ENCODE measurements at places on chromosomes 16 and 17.

GRCh38 chr17:83181991-83182619 is 102.7 kb downstream of the METRNL start:
- no peak for DNase-seq

DNA sequence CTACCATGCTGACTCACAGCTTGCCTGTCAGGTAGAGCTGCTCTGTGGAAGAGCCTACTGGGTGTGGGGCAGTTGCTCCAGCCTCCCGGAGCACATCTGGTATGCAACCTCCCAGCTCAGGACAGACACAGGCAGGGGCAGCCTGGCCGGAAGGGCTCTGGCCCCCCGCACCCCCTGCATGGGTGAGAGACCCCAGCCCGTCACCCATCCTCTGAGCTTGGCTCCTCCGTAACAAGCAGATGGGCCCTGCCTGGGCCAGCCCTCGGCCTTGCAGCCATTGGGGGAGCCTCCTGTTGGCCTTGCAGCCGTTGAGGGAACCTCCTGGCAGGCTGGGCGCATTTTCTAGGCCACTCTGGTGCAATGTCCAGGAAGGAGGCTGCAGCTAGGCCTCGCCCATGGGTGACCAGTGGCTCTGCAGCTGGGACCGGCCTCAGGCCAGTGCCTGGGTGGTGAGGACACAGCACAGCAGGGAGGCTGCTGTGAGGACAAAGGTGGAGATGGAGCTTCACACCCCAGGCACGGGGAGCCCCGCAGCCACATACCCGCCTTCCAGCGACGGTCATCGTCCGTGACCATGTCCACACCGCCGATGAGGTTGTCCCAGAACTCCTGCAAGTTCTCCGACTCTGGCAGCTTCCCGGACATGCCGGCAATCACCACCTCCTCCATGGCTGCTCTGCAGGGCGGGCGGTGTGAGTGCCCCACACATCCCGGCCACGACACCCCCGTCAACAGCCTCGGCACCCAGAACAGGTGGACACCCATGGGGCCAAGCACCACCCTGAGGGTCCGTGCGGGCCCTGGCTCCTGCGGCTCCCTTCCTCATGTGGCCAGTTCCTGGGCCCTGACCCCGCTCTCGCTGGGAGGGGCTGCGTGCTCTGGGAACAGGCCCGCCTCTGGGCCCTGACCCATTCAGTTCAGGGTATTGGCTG is 2.0 kb downstream of the FASN start:
- no peak for DNase-seq

GRCh38 chr17:16927641-16928321 is 44.1 kb downstream of the TNFRSF13B start:
- DNase-seq: no peak

- peak; percentile 9 for DNase-seq
These were observed 118.5 kb upstream of the ZNF267 start for GRCh38 chr16:31754998-31755615.

DNA sequence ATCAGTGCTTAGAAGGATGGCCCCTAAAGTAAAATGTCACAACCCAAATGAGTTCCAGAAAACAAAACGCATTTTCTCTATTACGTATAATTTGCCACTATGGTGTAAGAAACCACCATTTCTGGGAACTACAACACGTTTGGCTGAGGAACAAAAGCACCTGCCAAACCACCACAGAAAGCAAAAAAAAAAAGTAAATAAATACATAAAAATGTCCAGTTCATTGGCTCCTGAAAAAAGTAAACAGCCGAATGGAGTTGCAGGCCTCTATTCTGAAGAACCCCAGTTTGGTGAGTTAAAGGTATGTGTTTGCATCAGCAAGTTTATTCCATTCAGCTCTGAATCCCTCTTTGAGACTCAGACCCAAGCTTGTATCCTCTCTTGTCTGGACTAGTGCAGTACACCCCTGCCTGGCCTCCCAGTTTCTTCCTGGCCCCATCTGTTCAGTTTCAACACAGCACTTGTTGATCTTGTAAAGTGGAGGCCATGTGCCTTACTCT is 36.9 kb downstream of the ERN1 start:
- no peak for DNase-seq

DNA sequence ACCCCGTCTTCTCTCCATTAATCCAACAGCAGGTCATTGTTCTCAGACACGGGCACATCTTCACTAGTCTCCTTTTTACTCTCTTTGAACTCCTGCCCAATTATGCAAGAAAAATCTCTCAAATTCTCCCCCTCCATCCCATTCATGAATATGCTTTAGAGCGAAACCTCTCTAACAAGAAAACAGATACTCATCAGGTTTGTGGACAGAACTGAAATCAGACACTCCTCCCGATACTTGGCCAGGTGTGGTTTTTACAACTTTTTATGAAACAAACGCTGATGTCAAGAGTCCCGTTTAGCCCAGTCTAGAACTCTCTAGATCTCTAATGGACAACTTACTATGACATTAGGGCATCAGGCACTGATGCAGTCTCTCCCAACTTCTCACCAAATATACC is 40.9 kb downstream of the PIK3R5 start:
- no peak for DNase-seq

GRCh38 chr17:36593656-36594316 is 2.1 kb downstream of the DHRS11 start:
- DNase-seq: peak; percentile 35

DNA sequence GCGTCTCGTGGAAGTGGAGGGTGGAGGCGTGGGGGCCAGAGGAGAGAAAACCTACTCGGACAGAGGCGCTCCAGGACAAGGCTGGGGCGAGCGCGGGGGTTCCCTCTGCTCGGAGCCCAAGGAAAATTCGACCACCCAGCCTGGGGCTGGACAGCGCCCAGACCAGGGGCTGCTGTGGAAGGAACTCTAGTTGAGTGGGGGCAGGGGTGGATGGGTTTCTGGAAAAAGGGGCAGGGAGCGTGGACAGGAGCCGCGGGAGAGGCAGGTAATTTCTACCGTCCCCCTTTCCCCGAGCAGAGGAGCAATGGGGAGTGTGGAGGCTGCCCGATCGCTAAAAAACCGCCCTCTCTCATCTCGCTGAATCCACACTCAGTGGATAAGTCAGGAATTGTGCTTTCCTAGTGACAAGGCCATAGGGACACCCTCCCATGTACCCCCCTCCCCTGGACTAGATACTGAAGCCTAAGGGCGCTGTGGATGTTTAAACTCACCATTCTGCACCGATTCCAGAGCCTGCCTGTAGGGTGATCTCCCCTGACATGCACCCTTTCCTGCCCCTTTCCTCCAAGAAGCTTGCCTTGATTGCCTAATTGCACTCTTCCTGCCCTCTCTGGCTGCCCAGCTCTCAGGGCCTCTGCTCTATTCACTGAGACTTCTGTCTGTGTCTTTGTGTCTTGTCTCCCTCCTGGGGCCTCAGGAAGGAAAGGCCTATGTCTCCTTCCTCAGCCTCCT is 90.7 kb upstream of the TMEM97 start:
- peak; percentile 50 for DNase-seq

DNA sequence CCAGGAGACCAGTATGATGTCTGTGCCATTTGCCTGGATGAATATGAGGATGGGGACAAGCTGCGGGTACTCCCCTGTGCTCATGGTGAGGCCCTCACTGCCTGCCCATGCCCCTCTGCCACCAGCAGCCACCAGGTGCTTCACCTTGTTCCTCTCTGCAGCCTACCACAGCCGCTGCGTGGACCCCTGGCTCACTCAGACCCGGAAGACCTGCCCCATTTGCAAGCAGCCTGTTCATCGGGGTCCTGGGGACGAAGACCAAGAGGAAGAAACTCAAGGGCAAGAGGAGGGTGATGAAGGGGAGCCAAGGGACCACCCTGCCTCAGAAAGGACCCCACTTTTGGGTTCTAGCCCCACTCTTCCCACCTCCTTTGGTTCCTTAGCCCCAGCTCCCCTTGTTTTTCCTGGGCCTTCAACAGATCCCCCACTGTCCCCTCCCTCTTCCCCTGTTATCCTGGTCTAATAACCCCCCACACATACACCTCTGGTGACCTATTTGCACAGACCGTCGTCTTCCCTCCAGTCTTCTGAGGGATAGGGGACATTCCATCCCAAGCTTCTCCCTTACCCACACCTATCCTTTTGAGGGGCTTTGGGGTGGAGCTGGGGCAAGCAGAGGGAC is 3.7 kb downstream of the PFN1 start:
- no peak for DNase-seq

DNA sequence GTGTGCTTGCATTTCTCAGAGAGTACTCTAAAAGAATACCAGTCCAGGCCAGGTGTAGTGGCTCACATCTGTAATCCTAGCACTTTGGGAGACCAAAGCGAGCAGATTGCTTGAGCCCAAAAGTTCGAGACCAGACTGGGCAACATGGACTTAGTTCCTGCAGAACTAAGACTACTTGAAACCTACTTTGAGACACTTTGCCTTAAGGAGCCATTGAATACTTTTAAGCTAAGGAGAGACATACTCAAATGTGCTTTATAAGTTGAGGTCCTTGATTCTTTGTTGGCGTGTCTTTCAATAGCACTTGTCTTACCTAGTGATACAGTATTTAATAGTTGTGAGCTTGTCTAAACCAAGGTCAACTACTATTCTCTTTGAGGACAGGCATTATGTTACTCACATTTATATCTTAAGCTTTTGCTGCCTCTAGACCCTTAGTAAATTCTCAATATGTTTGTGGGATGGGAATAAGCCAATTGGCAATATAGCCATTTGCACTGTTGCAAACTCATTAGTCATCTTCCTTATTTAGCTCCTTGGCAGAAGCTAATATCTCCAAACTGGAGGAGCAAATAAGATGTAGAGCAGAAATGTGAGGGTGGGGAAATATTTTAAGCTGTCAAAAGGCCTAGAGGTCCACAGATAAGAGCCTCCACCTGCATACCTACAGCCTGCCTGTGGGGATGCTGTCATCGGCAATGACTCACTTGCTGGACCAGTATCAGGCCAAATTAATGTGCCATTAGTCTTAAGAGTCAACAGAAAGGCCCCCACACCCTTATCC is 16.3 kb downstream of the SCPEP1 start:
- DNase-seq: no peak

DNA sequence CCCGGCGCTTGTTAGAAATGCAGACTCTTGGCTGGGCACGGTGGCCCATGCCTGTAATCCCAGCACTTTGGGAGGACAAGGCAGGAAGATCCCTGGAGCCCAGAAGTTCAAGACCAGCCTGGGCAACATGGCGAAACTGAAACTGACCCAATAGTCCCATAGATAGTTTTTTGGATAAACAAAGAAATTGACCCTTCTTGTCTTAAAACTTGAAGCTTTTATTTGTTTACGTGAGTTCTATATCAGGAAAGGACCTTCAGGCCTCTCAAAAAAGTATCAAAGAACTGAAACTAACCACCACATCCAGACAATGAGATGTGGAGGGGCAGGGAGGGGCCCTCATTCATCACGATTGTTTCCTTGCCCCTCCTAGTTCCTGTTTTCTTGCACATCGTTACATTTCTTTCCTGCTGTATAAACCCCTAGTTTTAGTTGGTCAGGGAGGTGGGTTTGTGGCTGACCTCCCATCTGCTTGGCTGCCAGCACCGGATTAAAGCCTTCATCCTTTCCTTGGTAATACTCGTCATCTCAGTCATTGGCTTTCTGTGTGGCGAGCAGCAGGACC is 29.9 kb upstream of the PRM1 start:
- DNase-seq: peak; percentile 69

GRCh38 chr16:66926171-66926947 is 1.0 kb upstream of the RRAD start:
- DNase-seq: no peak

- DNase-seq: no peak
These were observed 127.2 kb downstream of the HS3ST3B1 start for GRCh38 chr17:14427900-14428647.

DNA sequence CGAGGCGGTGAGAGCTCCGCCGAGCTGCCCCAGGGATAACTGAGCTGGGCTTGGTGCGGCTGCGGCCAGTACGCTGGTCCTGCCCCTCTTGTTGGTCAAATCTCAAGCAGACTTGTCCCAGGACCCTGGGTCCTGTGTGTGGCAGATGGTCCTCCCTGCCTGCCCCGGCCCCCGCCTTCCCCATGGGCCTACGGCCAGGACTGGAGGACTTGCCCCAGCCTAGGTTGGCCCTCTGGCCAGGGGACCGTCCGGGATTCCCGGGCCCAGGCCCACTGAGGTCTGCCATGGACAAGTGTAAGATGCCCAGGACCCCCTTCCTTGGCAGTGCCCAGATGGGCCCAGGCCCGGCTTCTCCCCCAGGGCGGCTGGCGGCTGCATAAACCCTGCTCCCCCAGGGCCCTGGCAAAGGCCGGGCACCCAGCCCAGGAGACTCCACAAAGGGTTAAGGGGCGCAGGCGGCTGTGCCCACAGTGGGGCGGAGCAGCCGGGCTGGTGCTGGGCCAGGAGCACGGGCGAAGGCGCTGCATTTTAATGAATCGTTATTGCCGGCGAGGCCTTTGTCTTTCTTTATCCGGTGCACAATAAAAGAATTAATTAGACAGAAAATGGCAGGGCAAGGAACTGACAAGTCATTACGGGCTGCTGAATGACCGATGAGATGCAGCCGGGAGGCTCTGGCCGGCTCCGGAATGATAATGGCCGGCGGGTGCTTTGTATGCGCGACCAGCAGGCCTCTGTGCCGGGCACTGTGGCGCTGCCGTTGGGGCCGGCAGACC is 9.1 kb downstream of the SOX8 start:
- DNase-seq: no peak
